Liver (tissue), 10 donors: ENCODE measurements at places on chromosomes 16 and 17. TPM values are rescaled to one million over a fixed set of nuclear protein-coding genes. Genes with fewer than 3 reads are reported as not detected.

Gene ACAP1
- 4.5 TPM for polyA plus RNA-seq

Gene MYH8
- not detected for polyA plus RNA-seq

Gene ITGA3
- 1.8 TPM for polyA plus RNA-seq

Gene CANT1
- polyA plus RNA-seq, result 20.0 TPM

Gene CPHXL2
- polyA plus RNA-seq, result not detected

Gene CHST5
- polyA plus RNA-seq, result not detected

- no peak for DNase-seq
Observed at GRCh38 chr17:78448356-78448993, 70.0 kb downstream of the PGS1 start.

DNA sequence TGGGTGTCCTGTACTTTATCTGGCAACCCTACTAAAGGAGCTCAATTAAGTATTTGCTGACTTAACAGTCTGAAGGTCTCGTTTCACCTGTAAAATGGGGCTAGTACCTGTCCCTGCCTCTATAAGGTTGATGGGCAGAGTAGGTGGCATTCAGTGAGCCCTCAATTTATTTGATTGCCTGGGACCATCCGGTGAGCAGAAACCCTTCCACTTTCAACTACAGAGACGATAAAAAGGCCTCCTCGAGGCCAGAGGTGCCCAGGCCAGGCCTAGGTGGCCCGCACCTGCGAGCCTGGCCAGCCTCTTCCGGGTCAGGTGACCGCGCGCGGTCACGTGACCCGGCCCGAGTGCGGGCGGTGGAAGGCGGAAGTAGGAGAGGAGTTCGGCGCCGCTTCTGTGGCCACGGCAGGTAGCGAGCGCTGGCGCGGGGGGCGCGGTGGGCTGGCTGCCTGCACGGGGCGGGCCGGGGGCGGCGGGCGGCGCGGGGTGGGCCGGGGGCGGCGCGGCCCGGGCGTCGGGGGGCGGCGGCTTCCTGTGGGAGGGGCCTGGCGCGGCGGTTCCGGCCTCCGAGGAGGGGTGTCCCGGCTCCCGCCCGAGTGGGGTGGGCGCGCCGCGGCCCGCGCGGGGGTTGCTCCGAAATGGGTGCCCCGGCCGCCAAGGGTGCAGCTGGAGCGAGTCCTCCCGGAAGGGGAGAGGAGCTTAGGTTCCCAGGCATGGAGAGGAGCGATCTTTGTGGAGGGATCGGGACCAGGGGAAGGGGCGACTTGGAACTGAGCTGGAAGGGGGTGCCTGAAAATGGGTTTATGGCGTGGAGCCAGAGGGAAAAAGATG is at the start of gene WWP2:
Gene WWP2 (plus strand): TSS at position 350 of the 831 bp plus-strand sequence. CDS start 24,679 bp downstream, outside the sequence.
- DNase-seq, result peak; percentile 82

DNA sequence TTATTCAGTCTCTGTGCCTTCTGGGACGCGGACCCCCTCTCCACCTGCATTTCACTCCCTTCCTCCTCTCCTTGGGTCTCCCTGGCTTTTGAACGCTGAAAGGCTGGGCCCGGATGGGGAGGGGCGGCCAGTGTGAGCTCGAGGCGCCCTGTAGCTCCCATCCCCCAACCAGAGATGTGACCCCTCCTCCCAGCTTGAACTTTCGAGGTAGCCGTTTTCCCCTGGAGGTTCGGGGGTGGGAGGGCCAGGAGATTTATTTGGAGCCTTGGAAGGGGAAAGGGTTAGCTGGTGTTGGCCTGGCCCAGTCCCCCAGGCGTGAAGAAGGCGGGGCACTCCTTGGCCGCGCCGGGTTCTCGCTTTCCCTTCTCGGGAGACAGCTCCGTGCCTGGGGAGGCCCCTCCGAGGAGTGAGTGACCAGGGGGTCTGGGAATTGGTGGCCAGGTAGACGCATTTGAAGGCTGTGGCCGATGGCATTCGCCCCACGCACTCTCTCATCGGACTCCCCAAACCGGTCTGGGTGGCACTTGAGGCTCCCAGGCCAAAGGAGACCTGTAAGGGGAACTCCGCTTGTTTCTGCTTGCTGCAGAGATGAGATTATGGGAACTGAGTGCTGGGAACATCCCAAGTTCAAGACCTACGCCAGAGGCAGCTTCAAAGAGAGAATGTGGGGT is 942 bp downstream of the LDAF1 start:
- no peak for DNase-seq

GRCh38 chr17:62720126-62720850 is 87.8 kb downstream of the MARCHF10 start:
- no peak for DNase-seq

- no peak for DNase-seq
Observed at GRCh38 chr16:85142771-85143211, 30.5 kb upstream of the CIBAR2 start.

- DNase-seq, result no peak
Observed at GRCh38 chr17:8862213-8863056, 5.0 kb downstream of the PIK3R6 start.

DNA sequence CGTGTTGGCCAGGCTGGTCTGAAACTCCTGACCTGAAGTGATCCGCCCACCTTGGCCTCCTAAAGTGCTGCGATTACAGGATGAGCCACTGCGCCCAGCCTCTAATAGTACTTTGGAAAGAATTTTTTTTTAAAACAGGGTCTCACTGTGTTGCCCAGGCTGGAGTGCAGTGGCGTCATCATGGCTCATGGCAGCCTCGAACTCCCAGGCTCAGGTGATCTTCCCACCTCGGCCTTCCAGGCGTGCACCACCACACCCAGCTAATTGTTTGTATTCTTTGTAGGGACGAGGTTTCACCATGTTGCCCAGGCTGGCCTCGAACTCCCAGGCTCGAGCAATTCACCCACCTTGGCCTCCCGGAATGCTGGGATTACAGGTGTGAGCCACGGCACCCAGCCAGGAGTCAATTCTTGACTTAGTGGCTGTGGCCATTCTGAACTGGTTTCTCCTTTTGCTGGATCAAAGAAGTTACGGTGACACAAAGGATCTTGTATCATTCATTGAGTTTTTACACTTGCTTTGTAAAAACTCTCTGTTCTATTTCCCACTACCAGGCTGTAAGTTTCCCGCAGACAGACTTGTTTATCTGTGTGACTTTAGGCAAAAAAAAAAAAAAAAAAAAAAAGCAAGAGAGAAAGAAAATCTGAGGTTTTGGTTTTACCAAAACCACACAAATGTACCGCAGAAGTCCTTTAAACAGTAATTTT is 12.7 kb upstream of the COTL1 start:
- no peak for DNase-seq

DNA sequence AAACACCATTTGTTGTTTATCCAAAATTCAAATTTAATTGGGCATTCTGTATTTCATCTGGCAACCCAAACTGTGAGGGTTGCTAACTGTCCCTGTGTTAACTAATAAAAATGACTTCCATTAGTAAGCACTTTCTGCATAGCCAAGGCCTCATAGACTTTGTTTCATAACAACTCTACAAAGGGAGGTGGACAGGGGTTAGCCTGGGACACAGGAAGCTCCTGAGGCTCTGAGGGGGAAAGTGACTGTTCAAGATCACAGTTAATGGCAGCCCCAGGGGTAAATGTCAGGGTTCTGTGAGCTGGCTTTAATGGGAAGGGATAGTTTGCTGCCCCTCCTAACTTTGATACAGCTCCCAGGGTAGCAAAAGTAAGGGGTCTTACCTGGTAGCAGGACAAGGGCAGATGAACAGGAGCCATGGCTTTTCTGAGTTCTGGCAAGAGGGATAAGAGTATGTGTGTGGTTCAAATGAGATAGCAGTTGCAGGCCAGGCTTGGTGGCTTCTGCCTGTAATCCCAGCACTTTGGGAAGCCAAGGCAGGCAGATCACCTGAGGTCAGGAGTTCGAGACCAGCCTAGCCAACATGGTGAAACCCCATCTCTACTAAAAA is 2.2 kb downstream of the HEATR9 start:
- no peak for DNase-seq

GRCh38 chr17:21174186-21174585 is 39.8 kb downstream of the TMEM11 start:
- no peak for DNase-seq

DNA sequence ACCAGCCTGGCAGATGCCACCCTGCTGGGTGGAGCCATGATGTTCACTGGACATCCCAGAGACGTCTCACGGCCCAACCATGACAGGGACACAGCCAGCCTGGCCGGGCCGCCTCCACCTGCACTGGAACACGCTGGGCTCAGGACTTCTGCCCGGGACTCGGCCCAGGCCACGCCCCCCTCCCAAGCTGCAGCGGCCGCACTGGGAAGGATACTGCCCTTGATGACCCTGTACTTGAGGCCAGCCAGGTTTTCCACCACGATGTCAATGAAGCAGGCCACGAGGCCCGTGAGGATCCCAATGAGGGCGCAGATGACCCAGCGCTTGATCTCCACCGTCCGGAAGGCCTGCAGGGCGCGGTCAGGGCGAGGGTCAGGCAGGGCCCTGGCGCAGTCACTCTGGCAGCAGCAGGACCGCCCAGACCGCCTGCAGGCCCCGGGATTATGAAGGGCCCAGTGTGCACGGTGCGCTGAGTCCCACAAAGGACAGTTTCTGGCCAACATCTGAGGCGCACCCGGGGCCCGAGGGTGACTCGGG is 14.2 kb downstream of the CLCN7 start:
- DNase-seq, result no peak

DNA sequence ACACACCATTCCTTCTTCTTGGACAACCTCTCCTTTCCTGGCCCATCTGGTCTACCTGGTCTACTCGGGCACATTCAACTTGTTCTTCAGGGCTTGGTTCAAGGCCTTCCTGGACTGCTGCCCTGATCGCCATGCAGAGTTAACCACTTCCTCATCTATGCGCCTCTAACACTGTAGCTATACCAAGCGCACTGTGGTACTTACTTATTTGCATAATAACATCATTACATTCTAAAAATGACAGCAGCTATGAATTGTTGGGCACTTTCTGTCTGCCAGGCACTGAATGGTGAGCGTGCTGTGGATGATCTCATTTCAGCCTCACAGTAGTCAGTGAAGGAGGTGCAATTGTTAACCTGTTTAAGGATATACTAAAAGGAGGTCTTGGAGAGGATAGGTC is 66.9 kb upstream of the SDK2 start:
- DNase-seq, result no peak

DNA sequence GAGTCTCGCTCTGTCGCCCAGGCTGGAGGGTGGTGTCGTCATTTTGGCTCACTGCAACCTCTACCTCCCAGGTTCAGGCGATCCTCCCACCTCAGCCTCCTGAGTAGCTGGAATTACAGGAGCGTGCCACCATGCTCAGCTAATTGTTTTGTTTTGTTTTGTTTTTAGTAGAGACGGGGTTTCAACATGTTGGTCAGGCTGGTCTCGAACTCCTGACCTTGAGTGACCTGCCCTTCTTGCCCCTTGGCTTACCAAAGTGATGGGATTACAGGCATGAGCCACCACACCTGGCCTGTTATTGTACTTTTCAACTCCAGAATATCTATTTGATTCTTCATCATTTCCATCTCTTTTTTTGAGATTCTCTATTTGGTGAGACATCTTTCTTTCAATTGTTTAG is 9.0 kb upstream of the ADORA2B start:
- no peak for DNase-seq

DNA sequence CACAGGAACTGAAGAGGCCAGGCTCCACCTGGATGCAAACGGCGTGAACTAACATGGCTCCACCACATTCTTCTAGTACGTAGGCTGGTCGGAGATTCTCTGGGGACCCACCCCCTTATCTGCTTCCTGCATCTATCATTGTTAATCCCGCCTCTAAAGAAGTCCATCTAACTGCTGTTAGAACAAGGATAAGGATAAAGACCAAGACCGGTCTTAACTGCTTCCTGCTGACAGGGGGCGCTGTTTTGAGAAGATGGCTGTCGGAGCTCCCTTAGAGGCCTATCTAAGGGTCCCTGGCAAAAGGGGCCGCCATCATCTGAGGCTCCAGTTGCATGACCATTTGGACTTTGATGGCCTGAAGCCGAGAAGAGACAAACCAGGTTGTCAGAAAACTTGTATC is 25.8 kb upstream of the TNFSF12 start:
- DNase-seq, result no peak
